ENCODE measurements at places on chromosomes 4 and X.

GRCh38 chr4:176735300-176735699, 57.4 kb downstream of the VEGFC start:
- no peak for DNase-seq

- DNase-seq: no peak
These were observed 512.2 kb upstream of the INTU start for GRCh38 chr4:127120441-127121090.

- DNase-seq: no peak
These were observed 5.6 kb downstream of the G6PD start for GRCh38 chrX:154540897-154541535.

GRCh38 chrX:20637351-20637750, 370.6 kb upstream of the RPS6KA3 start:
- no peak for DNase-seq
